Endothelial cell of umbilical vein (primary cell): ENCODE measurements at places on chromosomes 1 and 21. TPM values are rescaled to one million over a fixed set of nuclear protein-coding genes. Genes with fewer than 3 reads are reported as not detected.

Gene C8A
- total RNA-seq: not detected in 2 replicates

Gene RGS1
- total RNA-seq: not detected in 2 replicates

DNA sequence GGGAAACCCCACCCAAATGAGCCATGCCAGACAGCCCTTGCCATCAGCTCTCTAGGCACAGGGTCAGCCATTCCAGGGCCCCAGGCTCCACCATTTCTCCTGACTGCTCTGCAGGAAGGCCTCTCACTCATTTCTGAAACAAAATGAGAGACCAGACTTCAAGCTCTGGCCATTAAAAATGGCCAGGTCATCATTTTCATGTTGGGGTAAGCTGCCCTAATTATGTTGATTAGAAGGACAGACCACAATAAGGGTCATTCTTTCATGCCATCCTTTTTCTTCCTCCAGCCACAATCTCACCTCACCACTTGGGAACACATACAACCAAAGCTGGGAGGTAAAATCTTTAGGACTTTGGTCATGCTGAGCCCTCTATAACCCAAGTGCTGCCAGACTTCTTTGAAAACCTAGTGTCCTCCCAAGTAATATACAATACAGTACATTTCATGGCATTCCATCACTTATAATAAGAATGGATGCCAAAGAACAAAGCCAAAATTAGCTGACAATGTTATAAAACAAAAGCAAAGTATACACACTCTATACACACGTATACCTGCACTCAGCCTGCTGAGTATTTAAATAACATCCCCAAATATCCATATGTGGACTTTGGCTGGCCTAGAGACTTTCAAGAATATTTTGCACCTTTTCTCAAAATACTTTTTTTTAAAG lies 22.4 kb upstream of the RBBP5 start:
- peaks cover 3% of the 10 kb centered on the region for H3K36me3 ChIP-seq
- peak overlapping the region; percentile 75 for H3K27ac ChIP-seq
- DNase-seq: no peak
- H3K4me1 ChIP-seq: peaks cover 19% of the 10 kb centered on the region

DNA sequence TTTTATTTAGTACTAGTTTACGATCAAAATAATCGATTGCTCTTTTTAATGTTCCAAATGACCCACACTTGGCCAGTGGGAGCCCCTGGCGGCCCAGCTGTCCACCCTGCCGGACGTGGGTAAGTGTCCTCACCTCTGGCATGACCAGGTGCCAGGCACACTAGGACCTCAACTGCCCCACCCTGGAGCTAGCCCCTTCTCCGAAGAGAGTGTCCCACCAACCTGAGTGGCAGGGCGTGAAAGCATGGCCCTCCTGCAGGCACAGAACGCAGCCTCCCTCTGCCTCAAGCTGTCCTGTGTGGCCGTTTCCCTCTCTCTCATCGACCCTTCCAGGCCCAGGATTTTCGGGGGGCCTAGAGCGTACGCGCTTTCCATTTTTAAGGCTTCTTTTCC lies 32.9 kb upstream of the AGPAT3 start:
- H3K27ac ChIP-seq: no peak overlapping the region
- no peaks in the 10 kb centered on the region for H3K36me3 ChIP-seq
- no peaks in the 10 kb centered on the region for H3K27me3 ChIP-seq
- no peak overlapping the region for H3K4me3 ChIP-seq

GRCh38 chr1:54610601-54611580 lies 12.4 kb downstream of the FAM151A start:
- no peaks in the 10 kb centered on the region for H3K27me3 ChIP-seq
- no peak overlapping the region for H3K27ac ChIP-seq
- no peak for DNase-seq

GRCh38 chr21:33424214-33424613 lies 21.0 kb downstream of the IFNGR2 start:
- H3K4me3 ChIP-seq: no peak overlapping the region
- no peak for DNase-seq
- no peaks in the 10 kb centered on the region for H3K27me3 ChIP-seq
- peaks cover 33% of the 10 kb centered on the region for H3K36me3 ChIP-seq
- H3K4me1 ChIP-seq: peaks cover 19% of the 10 kb centered on the region

DNA sequence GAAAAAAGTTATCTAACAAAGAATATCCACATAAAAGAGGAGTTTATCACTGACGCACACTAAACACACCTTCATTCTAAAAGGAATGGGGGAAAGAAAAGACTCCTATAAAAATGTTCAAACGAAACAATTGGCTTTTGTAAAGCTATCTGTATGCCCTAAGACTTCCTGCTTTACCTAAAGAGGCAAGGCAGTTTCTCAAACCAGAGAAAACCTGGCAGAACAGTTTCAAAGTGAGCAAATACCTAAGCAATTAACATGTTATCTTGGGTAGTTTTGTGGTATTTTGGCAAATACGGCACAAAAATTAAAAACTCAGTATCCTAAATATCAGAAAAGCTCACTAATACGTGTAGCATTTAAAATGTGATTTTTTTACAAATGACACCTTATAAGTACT lies 1.9 kb downstream of the PUM1 start:
- DNase-seq: peak; percentile 51
- H3K27me3 ChIP-seq: no peaks in the 10 kb centered on the region
- peaks cover 11% of the 10 kb centered on the region for H3K4me1 ChIP-seq
- peak overlapping the region; percentile 99 for H3K4me3 ChIP-seq
- H3K27ac ChIP-seq: peak overlapping the region; percentile 98

- no peaks in the 10 kb centered on the region for H3K27me3 ChIP-seq
- no peak for DNase-seq
- peaks cover 6% of the 10 kb centered on the region for H3K36me3 ChIP-seq
- H3K27ac ChIP-seq: no peak overlapping the region
- no peaks in the 10 kb centered on the region for H3K4me1 ChIP-seq
- H3K4me3 ChIP-seq: no peak overlapping the region
Observed at GRCh38 chr1:243562473-243562872, 287.6 kb downstream of the AKT3 start.

- H3K4me3 ChIP-seq: no peak overlapping the region
- no peak overlapping the region for H3K27ac ChIP-seq
- no peaks in the 10 kb centered on the region for H3K4me1 ChIP-seq
- H3K27me3 ChIP-seq: no peaks in the 10 kb centered on the region
- no peak for DNase-seq
Observed at GRCh38 chr1:55980582-55980981, 598.8 kb downstream of the PLPP3 start.

DNA sequence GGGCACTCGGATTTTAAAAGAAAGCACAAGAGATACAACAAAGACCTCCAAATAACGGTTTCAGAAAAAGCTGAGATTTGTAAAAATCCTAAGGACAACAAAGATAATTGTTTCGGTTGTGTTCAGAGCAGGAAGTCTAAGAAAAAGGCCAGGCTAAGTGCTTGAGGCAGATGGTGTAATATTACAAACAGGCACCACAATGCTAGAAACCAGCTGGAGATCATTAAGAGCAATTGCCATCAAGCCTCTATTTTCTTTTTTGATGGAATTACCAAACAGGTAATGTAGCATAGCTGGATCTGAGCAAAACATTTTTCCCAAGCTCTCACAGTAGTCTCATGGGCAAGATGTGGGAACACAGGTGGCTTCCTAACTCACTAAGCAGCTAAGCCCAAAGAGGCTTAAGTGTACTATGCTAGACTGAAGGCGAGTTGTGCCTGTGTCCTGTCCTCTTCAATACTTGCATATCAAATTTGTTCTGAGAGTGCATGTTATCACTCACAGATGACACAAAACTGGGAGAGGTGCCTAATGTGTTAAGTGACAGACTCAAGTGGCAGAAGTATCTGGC lies 161.6 kb downstream of the GLUL start:
- H3K36me3 ChIP-seq: no peaks in the 10 kb centered on the region
- H3K4me3 ChIP-seq: no peak overlapping the region
- H3K4me1 ChIP-seq: no peaks in the 10 kb centered on the region
- DNase-seq: no peak
- H3K27ac ChIP-seq: no peak overlapping the region
